Mesenchymal stem cell (in vitro differentiated cells and primary cell): ENCODE measurements at places on chromosomes 16 and 17.
A peak's percentile ranks its signal among the peaks of the same experiment; 100 is the strongest.

DNA sequence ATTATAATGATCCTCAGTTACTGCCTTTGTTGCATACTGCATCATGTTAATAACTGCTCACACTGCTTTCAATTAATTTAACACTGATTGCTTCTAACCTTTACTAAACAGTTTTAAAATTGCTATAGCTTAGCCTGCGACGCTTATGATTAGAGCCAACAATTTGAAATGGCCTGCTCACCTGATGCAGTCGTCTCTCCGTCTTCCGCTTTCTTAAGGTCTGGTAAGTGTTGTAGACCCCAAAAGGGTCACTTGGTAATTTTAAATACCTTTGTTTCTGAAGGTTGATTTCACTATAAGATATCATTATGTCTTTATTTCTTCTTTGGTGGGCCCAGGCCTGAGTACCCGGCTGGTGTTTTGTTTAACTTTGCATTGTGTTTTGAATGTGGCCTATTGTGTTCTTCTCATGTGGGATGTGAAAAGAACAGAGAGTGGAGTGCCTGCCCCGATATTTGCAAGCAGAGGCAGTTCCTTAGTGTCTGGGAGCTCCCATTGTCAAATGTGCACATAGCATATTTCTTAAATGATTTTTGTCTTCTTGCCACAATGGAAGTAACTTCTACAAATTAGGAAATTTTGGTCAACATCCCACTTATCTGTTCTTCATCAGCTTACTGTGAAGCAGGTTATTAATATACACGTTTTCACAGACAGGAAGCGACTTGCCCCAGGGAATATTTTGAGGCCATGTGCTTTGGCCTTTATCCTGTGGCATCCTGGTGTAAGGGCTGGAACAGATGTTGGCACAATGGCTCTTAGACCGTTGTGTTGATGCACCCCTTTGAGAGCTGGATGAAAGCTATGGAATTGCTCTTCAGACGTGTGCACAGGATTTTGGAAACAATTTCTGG, 2.9 kb downstream of the PHKB start:
- DNase-seq = no peak

- peak; percentile 64 for DNase-seq
Observed at GRCh38 chr17:58338841-58339754, 10.5 kb upstream of the TSPOAP1 start.

- peak; percentile 43 for DNase-seq
Observed at GRCh38 chr17:57948169-57948554, 7.0 kb downstream of the CUEDC1 start.

GRCh38 chr16:64870859-64871258, 251.0 kb downstream of the CDH11 start:
- no peak for DNase-seq

- no peak for DNase-seq
Observed at GRCh38 chr16:81973737-81974136, 37.5 kb downstream of the SDR42E1 start.

DNA sequence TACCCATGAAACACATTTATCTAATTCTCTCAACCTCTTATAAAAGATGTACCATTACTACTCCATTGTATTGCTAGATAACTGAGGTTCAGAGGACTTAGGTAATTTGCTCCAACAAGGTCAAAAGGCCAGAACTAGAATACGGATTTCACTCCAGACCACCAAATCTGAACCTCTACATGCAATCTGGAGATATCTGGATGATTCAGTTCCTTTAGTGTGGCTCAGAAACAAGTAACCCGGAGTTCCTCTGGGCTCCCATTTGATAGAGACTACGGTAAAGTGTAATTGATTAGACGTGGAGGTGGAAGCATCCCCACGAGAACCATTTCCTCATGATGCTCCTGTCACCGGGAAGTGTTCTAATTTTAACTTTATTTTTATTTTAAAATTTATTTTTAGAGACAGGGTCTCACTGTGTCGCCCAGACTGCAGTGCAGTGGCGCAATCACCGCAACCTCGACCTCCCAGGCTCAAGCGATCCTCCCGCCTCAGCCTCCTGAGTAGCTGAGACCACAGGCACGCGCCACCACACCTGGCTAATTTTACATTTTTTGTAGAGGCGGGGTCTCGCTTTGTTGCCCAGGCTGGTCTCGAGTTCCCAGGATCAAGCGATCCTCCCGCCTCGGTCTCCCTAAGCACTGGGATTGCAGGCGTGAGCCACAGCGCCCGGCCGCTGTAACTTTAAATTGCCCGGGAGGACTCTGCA, 608 bp upstream of the COX10 start:
- DNase-seq = no peak

DNA sequence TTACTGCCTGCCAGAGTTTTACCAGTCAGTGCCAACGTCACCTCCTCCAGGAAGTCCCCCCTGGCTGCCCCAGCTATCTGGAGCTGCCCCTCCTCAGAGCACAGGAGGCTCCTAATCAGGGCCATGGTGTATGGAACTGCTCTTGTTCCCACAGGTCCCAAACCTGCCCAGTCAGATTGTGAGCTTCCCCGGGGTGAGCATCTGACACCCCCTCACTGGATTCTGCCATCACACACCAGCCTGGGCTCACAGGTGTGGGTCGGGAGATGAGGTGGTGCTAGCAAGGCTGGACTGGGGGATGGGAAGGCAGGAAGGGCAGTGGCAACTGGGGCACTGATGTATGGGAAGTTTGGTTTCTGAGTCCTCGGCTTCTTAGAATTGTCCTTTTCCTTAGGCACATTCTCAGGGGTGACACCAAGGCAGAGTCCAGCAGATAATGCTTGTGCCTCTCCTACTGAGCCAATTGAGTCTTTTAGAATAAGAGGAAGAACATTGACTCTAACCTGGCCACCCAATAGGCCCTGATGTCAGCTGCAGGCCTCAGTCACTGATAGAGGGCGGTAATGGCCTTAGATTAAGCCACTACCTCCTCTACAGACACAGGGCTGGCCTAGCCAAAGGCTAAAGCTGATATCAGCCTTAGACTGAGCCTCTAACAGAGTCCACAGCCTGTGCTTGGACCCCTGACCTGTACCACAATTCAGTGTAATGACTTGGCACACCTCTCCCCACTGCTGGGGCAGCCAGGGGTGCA, 107.9 kb downstream of the WSCD1 start:
- no peak for DNase-seq

DNA sequence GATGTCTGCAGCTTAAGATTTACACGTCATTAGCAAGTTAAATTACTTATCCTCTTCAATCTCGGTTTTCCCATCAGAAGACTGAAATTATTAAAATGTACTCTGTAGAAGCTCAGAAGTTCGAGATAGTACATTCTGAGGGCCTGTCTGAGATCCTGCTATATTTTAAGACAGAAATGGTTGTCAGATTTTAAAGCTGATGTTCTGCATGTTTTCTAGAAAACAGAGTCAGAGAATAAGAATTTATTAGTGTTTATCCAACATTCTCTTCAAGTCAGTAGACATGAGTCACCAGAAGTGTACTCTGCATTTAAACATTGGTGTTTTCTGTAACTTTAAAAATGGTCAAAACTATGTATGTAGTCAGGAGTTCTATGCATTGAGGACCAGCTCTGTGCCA, 155.2 kb upstream of the MYOCD start:
- DNase-seq = peak; percentile 65

DNA sequence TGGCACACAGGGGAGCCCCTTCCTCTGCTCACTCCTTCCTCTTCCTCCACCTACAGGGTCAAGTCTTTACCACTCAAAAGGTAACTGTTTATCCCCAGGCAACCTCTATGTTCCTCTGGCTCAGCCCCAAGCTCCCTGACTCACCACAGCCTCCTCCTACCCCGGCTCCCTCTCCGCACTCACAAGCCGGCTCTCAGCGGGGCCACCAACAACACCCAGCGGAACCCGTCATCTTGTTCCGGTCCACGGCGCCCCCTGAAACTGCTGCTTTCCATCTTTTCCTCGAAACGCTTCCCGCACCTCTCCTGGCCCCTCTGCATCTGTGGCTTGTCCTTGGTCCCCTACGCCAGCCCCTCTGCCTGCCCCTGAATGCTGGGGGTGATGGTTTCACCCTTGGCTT, 58.4 kb downstream of the NXN start:
- DNase-seq = no peak

GRCh38 chr16:23223368-23223767, 40.8 kb downstream of the SCNN1G start:
- DNase-seq = no peak

- DNase-seq = peak; percentile 69
Observed at GRCh38 chr17:82551779-82552457, 32.4 kb downstream of the FOXK2 start.

DNA sequence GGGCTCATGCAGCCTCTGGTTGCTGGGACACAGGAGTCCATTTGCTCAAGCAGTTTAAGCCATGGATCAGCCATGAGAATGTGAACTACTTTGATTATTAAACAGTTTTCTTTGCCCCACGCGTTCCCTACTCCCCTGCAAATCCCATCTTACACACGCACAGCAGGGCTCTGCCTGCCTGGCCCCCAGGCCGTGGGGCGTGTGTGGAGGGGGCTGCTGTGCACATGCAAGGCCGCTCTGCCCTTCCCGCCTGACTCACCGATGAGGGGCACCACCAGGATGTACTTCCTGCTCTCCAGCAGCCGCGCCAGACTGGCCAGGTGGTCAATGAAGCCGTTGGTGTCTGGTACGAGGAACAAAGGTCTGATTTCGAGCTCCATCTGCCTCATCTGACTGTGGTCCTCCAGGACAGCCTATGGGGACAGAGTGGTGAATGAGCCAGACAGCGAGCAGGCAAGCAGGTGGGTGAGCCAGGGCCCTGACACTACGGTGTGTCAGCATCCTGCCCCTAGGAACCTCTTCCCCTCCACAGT, 13.7 kb downstream of the HIC1 start:
- peak; percentile 80 for DNase-seq

GRCh38 chr17:13031718-13032350, 14.0 kb upstream of the ELAC2 start:
- peak; percentile 48 for DNase-seq

GRCh38 chr16:88700636-88701482, 5.3 kb downstream of the RNF166 start:
- DNase-seq = peak; percentile 93

DNA sequence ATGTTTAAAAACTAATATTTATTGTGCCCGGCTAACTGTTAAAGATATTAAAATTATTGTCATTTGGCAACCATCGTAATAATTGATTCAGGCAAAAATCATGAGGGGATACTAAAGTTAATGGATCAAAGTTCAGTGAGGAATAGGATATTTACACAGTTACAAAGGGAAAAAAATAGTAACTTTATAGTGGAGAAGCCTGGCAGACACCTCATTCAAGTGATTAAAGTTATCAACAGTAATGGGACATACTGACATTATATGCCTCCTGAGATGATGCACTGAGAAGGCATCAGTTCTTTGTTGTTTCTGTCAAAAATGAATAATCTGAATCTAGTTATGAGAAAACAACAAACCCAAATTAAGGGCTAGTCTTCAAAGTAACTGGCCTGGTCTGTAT, 77.1 kb downstream of the NLK start:
- no peak for DNase-seq

- DNase-seq = no peak
Observed at GRCh38 chr17:48869821-48870318, 22.7 kb upstream of the ATP5MC1 start.

GRCh38 chr16:84448444-84448843, 56.0 kb downstream of the MEAK7 start:
- no peak for DNase-seq

DNA sequence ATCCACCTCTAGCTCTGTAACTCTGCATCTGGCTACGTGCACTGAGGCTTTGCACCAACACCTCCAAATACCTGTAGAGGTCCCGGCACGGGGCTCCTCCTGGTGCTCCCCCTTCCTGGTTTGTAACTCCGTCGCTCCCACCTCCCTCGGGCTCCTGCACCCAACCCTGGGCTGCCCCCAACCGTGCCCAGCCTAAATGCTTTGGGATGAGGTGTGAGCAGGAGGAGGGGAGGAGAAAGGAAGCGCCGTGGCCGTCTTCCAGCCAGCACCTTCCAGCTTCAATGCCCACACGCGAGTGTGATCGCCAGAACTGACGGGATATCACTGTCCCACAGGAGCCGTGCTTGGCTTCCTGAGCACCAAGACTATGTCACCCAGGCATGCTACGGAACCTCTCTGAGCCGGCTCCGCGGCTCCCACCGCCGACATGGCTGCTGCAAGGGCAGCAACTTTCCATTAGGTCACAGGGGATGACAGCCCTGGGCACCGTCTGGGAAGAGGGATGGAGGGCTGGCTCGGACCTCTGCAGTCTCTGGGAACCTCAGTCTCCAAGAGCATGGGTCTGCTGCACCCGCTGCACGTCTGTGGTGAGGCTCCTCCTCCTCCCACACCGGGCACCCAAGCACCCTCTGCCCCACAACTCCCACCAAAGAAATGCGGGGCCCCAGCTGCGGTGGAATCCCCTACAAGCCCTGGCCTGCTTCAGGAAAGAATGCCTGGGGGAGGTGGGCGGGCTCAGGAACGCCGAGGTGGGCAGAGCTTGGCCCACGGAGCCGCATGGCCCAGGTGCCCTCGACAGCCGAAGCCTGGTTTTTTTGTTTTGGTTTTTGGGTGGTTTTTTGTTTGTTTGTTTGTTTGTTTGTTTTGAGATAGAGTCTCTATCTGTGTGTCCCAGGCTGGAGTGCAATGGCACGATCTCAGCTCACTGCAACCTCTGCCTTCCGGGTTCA, 6.4 kb upstream of the SLC38A10 start:
- DNase-seq = no peak

DNA sequence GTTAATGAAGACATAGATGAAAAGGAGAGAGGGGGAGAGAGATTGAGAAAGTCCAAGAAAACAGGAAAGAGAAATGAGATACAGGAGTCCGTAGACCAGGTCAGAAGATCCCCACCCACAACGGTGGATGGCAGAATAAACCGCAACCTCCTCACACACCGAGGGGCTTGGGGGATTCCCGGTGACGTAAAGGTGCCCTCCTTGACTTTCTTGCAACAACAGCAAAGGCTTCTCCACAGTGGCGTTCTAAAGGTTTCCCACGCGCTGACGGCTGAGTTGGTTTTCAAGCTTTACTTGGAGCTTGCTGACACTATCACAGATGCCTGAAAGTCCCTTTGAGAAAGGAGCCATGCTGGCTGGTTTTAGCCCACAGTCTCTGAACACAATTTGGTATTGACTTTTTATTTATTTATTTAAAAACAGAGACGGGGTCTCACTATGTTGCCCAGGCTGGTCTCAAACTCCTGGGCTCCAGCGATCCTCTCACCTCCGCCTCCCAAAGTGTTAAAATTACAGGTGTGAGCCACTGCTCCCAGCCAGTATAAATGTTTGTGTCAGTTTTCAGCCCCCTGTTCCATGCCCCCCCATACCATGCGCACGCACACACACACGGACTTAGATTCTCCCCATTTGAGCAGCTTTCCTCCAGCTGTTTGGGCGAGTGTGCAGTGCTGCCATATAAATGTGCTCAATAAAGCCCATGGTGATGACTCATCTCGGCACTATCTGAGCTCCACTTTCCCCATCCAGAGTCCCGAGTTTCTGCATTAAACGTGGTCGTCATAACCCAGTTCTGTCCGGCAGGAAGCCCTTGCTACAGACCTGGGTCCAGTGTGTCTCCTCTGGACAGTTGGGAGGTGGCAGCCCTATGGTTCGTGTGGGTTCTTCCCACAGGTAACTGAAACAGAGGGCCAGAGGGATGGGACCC, 33.0 kb upstream of the SEC14L1 start:
- peak; percentile 64 for DNase-seq

GRCh38 chr16:21694609-21695008, 30.8 kb downstream of the OTOA start:
- no peak for DNase-seq

GRCh38 chr17:55632236-55632635, 90.4 kb downstream of the TMEM100 start:
- no peak for DNase-seq

- DNase-seq = peak; percentile 85
Observed at GRCh38 chr17:50129728-50130558, at the start of gene SAMD14. Gene SAMD14, minus strand, starts transcription at chr17:50130160. Its CDS starts 5,201 bp downstream, at chr17:50124959.
